ENCODE measurements at places on chromosomes 2 and 18. TPM values are rescaled to one million over a fixed set of nuclear protein-coding genes. Genes with fewer than 3 reads are reported as not detected.

GKN2 gene
- not detected for polyA plus RNA-seq

FBXO48 gene
- 0.45 TPM for polyA plus RNA-seq

CCDC121 gene
- polyA plus RNA-seq: 2.2 TPM

COL6A3 gene
- polyA plus RNA-seq: 0.06 TPM

RAX gene
- polyA plus RNA-seq: not detected

TMEM178A gene
- polyA plus RNA-seq: 32.4 TPM

RTTN gene
- polyA plus RNA-seq: 24.2 TPM

KIAA2012 gene
- polyA plus RNA-seq: not detected

ADCYAP1 gene
- 1.2 TPM for polyA plus RNA-seq

PLCD4 gene
- 9.3 TPM for polyA plus RNA-seq
